ENCODE measurements at places on chromosomes 3 and 15.

DNA sequence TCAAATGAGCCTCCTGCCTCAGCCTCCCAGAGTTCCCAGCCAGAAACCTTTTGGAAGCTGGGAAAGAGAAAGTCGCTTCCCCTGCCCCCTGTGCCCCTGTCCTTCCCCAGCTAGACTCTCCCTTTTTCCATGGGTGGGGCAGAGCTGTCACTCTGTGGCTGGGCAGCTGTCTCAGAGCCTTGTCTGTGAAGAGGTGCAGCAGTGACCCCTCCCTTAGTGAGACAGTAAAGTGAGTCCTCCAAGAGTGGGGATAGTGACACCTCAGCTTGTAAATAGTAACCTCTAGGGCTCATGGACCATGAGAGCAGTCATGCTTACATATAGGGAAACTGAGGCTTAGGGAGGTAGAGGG, 76.3 kb downstream of the SMAD6 start:
- no peak for DNase-seq

DNA sequence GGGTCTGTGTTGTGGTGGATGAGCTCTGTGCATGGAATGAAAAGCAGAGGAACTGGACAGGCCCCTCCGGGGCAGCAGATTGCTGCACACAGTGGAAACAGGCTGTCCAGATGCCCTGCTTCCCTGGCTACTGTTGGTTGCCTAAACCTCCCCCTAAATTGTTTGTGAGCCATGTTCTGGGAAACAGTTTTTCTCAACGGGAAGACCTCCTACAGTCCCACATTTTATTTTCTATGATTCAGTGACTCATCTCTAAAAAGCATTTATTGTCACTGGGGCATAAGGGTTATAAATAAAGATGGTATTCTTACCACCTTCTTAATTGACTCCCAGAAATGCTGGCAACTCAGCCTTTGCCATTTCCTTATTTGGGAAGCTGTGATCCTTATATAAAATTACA, 20.3 kb upstream of the PTPN9 start:
- DNase-seq: no peak

GRCh38 chr15:34642247-34642646, 58.8 kb upstream of the GOLGA8B start:
- DNase-seq: no peak

- no peak for DNase-seq
Measured at GRCh38 chr3:111472556-111472955, 69.4 kb upstream of the CD96 start.

Data from MCF 10A (cell line).